ENCODE measurements at places on chromosomes 16 and 17. TPM values are rescaled to one million over a fixed set of nuclear protein-coding genes. Genes with fewer than 3 reads are reported as not detected.

GRCh38 chr16:78516006-78516736, 416.7 kb downstream of the WWOX start:
- no peaks in the 10 kb centered on the region for H3K36me3 ChIP-seq
- H3K4me1 ChIP-seq = no peaks in the 10 kb centered on the region
- H3K4me3 ChIP-seq = no peak overlapping the region
- DNase-seq = no peak

- no peak for DNase-seq
- H3K27me3 ChIP-seq = no peaks in the 10 kb centered on the region
- no peaks in the 10 kb centered on the region for H3K36me3 ChIP-seq
- no peak overlapping the region for H3K4me3 ChIP-seq
- no peaks in the 10 kb centered on the region for H3K4me1 ChIP-seq
- H3K27ac ChIP-seq = no peak overlapping the region
Measured at GRCh38 chr17:62876673-62877405, 68.7 kb upstream of the MARCHF10 start.

Gene OTOP2
- total RNA-seq = 0.46 TPM

DNA sequence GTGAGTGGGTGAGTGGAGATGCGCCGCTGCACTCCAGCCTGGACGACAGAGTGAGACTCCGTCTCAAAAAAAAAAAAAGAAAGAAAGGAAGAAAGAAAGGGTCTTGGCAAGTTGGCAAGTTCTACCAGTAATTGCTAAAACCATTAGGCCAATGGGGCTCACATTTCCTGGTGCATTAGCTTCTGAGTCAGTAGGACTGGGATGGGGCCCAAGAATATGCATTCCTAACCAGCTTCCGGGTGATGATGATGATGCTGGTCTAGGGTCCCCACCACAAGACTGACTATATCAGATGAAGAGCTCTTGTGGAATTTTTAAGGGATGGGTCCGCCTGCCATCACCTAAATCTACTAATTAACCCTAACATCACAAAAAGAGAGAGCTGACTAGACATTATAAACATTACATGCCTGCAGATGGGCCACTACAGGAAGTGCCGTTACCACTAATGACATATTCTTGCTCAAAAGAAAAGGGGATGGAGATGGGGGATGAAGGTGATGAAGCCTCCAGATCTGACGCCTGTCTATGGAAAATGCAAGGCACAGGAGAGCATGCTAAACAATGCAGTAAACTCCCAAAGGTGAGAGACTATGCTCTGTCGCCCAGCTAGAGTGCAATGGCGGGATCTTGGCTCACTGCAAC, 13.1 kb downstream of the MYH11 start:
- H3K4me3 ChIP-seq = no peak overlapping the region
- no peak for DNase-seq
- H3K4me1 ChIP-seq = no peaks in the 10 kb centered on the region
- peak overlapping the region; percentile 73 for H3K27ac ChIP-seq

Gene ZNF19
- 21.5 TPM for total RNA-seq

Gene PRPSAP2
- 32.8 TPM for total RNA-seq

- no peak for DNase-seq
- no peaks in the 10 kb centered on the region for H3K36me3 ChIP-seq
- H3K4me3 ChIP-seq = no peak overlapping the region
- peaks cover 4% of the 10 kb centered on the region for H3K4me1 ChIP-seq
Measured at GRCh38 chr16:11101695-11102522, 154.1 kb downstream of the SOCS1 start.

Gene SPNS3
- 0.69 TPM for total RNA-seq

DNA sequence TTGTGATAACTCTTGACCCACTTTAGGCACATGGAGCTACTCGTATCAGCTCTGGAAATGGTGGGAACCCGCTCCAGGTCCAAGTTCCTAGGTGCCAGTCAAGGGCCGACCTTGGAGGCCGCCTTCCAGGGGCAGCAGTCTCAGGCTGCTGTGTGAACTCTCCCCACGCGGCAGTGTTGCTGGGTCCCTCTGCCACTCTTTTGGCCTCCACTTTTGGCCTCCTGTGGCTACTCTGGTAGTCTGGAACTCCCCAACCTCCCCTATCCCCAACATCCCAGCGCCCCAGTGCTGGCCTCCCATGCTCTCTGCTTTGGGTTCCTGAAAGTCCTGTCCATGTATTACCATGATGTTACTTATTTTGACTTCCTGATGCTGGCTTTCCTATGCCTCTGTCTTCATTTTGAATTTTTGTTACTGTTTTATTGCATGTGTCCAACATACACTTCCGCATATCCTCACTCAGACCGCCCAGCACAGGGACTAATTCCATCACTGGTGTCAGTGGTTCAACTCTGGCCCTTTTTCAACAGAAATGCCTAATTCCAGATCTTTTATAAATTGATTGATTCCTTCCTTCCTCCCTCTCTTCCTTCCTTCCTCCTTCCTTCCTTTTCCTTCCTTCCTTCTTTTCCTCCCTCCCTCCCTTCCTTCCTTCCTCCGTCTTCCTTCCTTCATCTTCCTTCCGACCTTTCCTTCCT, 44.1 kb downstream of the COX4I1 start:
- no peak overlapping the region for H3K27ac ChIP-seq
- no peaks in the 10 kb centered on the region for H3K36me3 ChIP-seq
- no peak for DNase-seq
- H3K27me3 ChIP-seq = no peaks in the 10 kb centered on the region

- H3K27me3 ChIP-seq = no peaks in the 10 kb centered on the region
- DNase-seq = no peak
- H3K4me3 ChIP-seq = peak overlapping the region; percentile 43
- H3K27ac ChIP-seq = peak overlapping the region; percentile 72
Measured at GRCh38 chr17:1107777-1108477, 71.9 kb downstream of the ABR start.

DNA sequence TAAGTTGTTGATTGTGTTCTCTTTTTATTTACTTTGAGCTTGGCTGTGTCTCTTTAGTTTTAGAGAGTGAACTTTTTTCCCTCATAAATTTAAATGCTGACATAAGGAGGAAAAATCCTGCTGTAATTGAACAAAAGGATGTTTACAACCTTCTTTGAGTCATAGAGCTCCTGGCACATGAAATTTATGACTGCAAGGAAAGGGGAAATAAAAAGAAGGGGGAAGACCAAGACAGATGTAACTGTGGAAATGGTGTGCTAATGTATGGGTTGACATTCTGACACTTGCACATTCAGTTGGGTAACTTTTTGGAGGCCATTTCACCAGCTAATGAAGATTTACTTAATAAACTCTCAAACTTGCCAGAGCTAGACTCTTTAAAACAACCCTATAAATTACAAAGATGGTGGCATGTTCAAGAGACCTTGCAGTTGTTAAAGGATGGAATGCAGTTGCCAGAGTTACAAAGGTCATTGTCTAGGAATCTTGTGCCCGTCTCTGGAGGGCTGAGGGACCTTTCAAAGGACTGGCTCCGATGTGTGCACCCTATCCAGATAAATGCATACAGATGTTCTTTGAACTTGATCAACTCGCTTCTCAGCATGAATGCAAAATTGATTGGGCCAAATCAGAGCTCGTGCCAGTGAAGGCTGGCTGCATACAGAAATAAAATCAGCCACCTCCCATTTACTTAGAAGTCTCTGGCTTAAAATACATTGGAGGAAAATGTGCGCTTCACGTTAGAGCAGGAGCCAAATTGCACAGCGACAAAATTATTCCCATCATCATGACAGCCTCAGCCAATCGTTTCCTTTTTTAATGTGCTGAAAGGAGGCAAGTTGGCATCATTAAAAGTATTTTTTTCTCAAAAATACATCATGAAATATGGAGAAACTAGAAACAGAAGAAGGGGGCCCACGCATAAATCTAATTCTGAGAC, 289.0 kb upstream of the XYLT1 start:
- no peaks in the 10 kb centered on the region for H3K36me3 ChIP-seq
- H3K4me3 ChIP-seq = no peak overlapping the region
- no peak for DNase-seq
- H3K4me1 ChIP-seq = no peaks in the 10 kb centered on the region
- H3K27ac ChIP-seq = no peak overlapping the region

Gene AURKB
- not detected for total RNA-seq

DNA sequence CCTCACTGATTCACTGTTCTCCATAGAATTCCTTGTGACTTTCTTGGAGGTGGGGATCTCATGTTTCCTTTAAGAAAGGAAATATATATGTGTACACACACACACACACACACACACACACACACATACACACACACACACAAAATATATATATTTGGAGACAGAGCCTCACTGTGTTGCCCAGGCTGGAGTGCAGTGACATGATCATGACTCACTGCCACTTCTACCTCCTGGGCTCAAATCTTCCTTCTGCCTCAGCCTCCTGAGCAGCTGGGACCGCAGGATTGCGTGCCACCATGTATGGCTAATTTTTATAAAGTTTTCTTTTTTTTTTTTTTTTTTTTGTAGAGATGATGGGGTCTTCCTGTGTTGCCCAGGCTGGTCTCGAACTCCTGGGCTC, 45.9 kb downstream of the CDH13 start:
- no peak for DNase-seq
- no peaks in the 10 kb centered on the region for H3K36me3 ChIP-seq
- H3K27me3 ChIP-seq = no peaks in the 10 kb centered on the region
- H3K4me1 ChIP-seq = no peaks in the 10 kb centered on the region
- no peak overlapping the region for H3K4me3 ChIP-seq
- no peak overlapping the region for H3K27ac ChIP-seq

Measured in uterus (tissue), 4 donors.